Omental fat pad (tissue), 4 donors: ENCODE measurements at places on chromosomes 3 and 15. TPM values are rescaled to one million over a fixed set of nuclear protein-coding genes. Genes with fewer than 3 reads are reported as not detected.

The CAND2 gene
- 4.4 TPM for total RNA-seq

The CPN2 gene
- 0.24 TPM for total RNA-seq

The PPM1L gene
- total RNA-seq = 13.5 TPM

The GATA2 gene
- total RNA-seq = 32.5 TPM

The TIMP4 gene
- total RNA-seq = 145 TPM

The COL8A1 gene
- total RNA-seq = 145 TPM

The PLD1 gene
- total RNA-seq = 35.4 TPM

The PP2D1 gene
- not detected for total RNA-seq

The IMPG2 gene
- 0.56 TPM for total RNA-seq

The CASR gene
- total RNA-seq = not detected

The CATSPER2 gene
- 1.9 TPM for total RNA-seq

The SUCNR1 gene
- total RNA-seq = 2.8 TPM

The NAALADL2 gene
- 7.0 TPM for total RNA-seq

The C3orf70 gene
- 3.9 TPM for total RNA-seq

The TNFSF10 gene
- 220 TPM for total RNA-seq

The GABRR3 gene
- not detected for total RNA-seq

The SPTBN5 gene
- total RNA-seq = 2.4 TPM

The ALDH1L1 gene
- 176 TPM for total RNA-seq

The XIRP1 gene
- not detected for total RNA-seq

The SCAPER gene
- total RNA-seq = 11.2 TPM

The C2CD4A gene
- not detected for total RNA-seq

The PCOLCE2 gene
- 122 TPM for total RNA-seq

The GOLGA6A gene
- not detected for total RNA-seq

The TERB2 gene
- not detected for total RNA-seq

The ZXDC gene
- 22.7 TPM for total RNA-seq

The ACSBG1 gene
- not detected for total RNA-seq

The GUCA1C gene
- total RNA-seq = not detected

The SMAD6 gene
- total RNA-seq = 44.9 TPM
